ENCODE measurements at places on chromosomes 16 and 17.
A peak's percentile ranks its signal among the peaks of the same experiment; 100 is the strongest.

- peak; percentile 84 for DNase-seq
Observed at GRCh38 chr17:39754161-39754957, 16.6 kb downstream of the GRB7 start.

GRCh38 chr17:17434477-17434876 is 42.3 kb upstream of the MED9 start:
- DNase-seq = no peak

DNA sequence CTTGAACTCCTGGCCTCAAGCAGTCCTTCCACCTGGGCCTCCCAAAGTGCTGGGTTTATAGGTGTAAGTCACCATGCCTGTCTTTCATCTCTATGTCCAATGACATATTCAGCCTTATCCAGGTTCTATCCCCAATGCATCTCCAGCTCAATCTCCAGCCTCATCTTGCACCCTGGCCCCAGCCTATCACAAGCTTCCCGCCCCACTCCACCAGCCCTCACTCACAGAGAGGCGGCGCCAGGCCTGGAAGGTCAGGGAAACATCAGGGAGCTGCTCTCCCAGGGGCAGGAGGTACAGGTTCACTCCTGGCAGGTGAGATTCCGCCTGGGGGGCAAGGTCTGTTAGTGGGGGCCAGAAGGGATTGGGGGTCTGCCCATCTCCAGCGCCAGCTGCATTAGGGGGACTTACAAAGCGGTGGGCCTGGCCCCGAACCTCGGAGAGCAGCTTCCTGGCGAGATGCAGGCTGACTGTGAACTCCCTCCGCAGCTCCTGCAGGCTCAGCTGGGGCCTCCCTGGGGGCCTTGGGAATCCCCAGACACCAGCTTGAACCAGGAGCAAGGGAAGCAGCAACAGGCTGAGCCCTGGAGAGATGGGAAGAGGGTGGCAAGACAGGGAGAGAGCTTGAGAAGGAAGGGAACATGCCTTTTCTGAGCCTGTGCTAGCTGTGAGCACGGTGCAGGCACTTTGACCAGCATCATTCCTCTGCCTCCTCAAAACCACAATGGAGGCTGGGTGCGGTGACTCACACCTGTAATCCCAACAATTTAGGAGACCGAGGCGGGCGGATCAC is 3.0 kb downstream of the IL27 start:
- no peak for DNase-seq

- no peak for DNase-seq
Observed at GRCh38 chr16:10981697-10982216, 37.4 kb downstream of the CLEC16A start.

- peak; percentile 58 for DNase-seq
Observed at GRCh38 chr17:35082073-35082657, 18.7 kb upstream of the RFFL start.

GRCh38 chr16:19502395-19503131 is 19.3 kb downstream of the GDE1 start:
- peak; percentile 42 for DNase-seq

DNA sequence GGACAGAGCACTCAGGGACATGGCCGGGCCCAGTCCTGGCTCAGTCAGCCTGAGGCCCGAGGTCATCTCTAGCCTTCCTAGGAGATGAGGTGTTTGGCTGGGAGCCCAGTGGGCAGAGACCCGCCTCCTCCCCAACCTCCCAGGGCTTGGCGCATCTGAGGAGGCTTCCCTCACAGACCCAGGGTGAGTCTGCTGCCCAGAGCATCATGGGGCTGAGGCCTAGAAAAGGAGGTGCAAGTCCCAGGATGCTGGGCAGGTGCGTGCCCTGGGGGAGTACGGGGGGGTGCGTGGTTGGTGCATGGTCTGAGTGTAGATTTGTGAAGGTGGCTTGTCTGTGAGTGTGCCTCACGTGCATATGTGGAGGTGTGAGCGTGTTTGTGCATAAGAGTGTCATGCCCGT is 4.7 kb downstream of the PDE6G start:
- DNase-seq = peak; percentile 85

GRCh38 chr17:16975744-16976625 is 4.1 kb upstream of the TNFRSF13B start:
- no peak for DNase-seq

DNA sequence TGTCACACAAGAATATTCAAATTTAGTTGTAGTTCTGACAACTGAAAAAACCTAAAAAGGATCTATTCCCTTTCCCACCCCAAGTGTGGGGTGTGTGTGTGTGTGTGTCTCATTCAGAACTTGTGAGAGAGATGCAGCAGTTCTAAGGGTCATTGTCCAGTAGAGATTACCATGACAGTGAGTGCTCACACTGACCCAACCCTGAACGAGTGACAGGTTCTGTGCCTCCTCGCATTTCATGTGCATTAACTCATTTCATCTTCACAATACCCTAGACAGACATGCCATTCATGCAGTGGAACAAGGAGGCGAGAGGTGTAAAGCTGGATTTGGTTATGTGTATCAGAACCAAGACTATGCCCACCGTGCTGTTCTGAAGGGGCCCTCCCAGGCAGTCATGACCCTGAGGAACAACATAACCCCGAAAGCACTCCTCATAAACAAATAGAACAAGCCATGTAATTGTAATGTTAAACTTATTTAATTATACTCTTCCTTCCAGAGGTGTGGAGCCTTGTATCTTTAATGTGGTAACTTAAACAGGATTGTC is 102.1 kb downstream of the CLEC16A start:
- no peak for DNase-seq

- DNase-seq = no peak
Observed at GRCh38 chr17:76087531-76087930, 8.5 kb downstream of the ZACN start.

GRCh38 chr17:59110973-59111372 is 4.3 kb upstream of the TRIM37 start:
- no peak for DNase-seq

- DNase-seq = no peak
Observed at GRCh38 chr16:34803683-34804416, 1344.4 kb downstream of the TP53TG3F start.

GRCh38 chr16:88939972-88940861 is 36.8 kb downstream of the CBFA2T3 start:
- DNase-seq = no peak

DNA sequence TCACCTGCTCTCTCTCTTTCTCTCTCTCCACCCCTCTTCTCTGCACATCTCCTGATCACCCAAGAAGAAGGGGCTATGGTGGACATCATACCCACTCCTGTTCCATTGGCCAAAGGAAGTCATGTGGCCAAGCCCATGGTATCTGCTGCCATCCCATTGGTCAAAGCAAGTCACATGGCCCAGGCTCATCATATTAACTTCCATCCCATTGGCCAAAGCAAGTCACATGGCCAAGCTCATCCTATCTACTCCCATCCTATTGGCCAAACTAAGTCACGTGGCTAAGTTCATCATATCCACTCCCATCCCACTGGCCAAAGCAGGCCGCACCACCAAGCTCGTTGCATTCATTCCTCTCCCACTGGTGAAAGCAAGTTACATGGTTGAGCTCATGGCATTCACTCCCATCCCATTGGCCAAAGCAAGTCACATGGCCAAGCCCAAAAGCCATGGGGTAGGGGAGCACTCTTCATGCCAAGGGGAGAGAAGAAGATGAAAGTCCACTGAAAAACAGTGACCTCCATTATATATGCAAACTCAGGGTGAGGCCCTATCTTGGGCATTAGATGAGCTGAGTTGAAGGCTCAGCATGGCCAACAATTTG is 29.2 kb downstream of the SNX20 start:
- DNase-seq = no peak
